ENCODE measurements at places on chromosomes 3 and 15. TPM values are rescaled to one million over a fixed set of nuclear protein-coding genes. Genes with fewer than 3 reads are reported as not detected.

GRCh38 chr3:38247366-38248035, 18.1 kb upstream of the SLC22A13 start:
- DNase-seq = no peak

DNA sequence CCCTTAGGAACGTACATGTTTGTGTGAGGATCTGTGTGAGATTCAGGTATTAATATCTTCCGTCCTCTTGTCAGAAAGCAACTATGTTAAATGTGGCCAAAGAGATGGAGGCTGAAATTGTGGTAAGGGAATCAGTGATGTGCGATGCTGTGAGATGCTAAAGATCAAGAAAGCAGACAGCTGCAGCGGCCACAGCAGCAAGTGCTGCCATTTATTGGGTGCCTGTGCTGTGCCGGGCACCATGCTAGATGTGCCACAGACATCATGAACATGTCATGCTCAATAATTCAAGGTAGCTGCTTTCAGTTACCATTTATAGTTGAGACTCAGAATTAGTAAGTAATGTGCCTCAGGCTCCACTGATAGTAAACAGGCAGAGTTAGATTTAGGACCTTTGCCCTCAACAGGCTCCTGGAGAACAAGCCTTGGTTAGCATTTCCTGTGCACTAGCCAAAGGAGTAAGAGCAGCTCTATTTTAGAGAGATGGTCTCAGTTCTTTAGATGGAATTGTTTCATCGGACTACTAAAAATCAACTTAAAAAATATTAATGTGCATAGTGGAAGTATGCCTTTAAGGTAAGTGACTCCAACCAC, 24.9 kb downstream of the LARS2 start:
- no peak for DNase-seq

Gene STAB1
- 45.5 TPM for polyA plus RNA-seq

Gene KCNH8
- 0.95 TPM for polyA plus RNA-seq

DNA sequence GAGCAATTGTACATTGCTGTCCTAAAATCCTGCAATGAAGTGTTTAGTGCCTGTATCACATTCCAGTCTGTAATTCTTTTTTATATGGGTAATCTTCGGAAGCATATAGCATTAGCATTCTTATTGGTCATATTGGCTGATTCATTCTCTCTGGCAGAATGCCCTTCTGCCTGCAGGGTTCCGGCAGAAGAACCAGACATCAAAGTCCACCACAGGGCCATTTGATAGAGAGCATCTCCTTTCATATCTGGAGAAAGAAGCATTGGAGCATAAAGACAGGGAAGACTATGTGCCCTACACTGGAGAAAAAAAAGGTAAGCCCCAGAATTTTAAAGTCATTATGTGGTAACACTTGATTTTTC, 39.6 kb downstream of the TMOD3 start:
- DNase-seq = no peak

GRCh38 chr3:31048143-31048542, 153.7 kb upstream of the GADL1 start:
- DNase-seq = no peak

- no peak for DNase-seq
Measured at GRCh38 chr3:182794455-182795388, 1.4 kb downstream of the ATP11B start.

- DNase-seq = no peak
Measured at GRCh38 chr15:37931321-37931720, 3.1 kb upstream of the TMCO5A start.

GRCh38 chr3:38127611-38128302, 9.2 kb downstream of the ACAA1 start:
- DNase-seq = no peak

Gene NTRK3
- 9.1 TPM for polyA plus RNA-seq

DNA sequence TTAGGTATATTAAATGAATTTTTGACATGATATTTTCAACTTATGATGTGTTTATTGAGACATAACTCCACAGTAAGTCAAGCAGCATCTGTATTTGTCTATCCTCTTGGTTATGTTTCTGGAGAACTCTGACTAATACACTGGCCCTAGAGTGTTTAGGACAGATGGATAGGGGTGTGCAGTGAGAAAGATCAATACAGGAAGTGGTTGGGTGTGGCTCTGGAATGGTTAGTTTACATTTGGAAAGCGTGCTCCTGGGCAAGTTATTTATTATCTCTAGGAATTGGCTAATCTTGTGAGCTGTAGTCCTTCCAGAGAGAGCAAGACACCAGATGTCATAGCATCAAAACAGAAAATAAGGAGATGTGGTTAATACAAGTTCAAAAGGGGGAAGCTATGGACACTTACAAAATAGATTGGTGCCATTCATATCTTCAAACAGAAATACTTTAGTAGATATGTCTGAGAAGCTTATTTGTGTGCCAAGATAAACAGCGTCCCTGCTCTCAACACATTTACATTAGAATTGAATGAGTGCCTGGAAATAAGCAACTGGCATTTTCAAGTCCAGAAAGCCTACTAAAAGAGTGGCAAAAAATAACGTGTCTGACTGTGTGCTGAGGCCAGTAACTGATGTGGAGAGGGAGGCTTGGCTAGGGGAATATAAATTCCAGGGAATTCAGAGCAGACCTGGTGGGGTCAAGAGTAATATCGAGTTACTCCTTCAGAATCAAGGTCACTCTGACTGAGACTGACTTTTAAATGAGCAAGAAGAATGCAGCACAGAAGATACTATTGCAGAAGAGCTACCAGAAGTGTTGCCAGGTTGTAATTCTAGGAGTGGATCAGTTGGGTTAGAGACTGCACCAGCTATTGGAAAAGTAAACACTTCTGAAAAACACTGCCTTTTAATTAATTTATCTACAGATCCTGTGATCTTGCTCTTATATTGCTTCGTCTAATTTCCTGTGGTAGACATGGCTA, 33.4 kb upstream of the PLAAT1 start:
- DNase-seq = no peak

DNA sequence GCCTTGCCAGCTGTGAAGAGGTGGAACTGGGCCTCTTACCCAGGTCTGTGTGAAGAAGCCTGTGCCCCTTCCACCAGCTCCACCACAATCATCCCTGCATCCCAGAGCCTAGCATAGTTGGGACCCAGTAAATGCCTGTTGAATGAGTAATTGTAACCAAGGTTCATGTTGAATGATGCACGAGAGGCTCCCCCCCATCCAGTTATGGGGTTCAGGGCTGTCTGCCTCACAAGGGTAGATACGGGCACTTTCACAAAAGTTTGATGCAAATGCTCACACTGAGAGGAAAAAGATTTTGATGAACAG, 29.5 kb upstream of the TSEN2 start:
- DNase-seq = no peak

DNA sequence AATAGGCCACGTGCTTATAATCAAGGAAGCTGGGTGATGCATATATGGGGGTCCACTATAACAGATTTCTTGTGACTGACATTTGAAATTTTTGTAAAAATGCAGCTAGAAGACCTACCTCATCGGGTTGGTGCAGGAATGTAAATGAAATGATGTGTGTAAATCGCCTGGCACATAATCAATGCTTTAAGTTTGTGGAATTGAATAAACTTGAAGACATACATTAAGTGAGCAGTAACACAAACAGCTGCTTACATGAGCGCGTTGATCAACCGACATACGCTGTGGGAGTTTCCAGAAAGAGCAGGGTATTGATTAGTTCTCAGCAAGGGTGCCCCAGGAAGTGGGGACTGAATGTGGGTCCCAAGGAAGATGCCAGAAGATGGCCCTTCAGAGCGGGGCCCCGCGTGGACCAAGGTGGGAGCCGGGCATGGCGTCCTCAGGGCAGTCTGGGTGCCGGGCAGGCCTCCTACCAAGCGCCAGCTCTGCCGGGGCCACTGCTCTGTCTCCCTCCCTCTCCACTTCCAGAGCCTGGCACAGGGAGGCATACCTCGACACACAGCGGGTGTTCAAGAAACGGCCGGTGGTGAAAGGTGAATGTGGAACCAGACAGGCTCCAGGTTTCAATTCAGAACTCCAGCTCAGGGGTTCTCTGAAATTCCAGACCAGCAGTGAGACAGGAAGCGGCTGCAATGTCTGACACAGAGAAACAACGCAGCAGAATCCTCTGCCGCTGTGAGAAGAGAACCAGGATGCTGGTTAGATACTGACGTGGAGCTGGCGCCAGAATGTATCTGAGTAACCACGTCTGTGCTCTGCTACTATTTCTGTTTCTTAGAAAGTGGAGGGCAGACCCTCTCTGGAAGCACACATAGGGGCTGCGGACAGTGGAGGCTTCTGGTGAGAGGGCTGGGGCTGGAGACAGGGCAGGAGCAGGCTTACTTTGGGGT, 12.6 kb downstream of the BFSP2 start:
- no peak for DNase-seq

Gene CHST2
- polyA plus RNA-seq = 26.6 TPM

GRCh38 chr15:65902373-65902772, 33.1 kb downstream of the RAB11A start:
- no peak for DNase-seq

Gene NPAP1
- 0.86 TPM for polyA plus RNA-seq
